ENCODE measurements at places on chromosomes 7 and 10.

- no peak for ATAC-seq
Measured at GRCh38 chr10:86449926-86450558, 71.5 kb downstream of the WAPL start.

DNA sequence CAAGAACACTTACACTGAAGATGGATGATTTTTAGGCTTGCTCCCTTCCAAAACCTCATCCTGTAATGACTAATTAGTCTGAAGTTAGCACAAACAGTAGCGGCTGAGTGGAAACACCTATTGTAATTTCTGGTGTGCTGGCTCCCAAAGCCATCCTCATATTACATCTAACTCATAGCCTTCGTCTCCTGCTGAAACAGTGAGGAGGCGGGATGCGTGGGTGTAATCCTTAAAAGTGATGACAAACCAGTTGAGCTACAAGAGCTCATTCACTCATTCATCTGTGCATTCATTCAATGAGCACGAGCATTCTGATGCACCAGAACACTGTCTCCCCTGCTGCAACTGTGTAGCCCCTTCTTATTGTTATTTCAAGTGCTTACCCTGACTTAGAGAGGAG, 235.3 kb downstream of the CALN1 start:
- ATAC-seq, result no peak

DNA sequence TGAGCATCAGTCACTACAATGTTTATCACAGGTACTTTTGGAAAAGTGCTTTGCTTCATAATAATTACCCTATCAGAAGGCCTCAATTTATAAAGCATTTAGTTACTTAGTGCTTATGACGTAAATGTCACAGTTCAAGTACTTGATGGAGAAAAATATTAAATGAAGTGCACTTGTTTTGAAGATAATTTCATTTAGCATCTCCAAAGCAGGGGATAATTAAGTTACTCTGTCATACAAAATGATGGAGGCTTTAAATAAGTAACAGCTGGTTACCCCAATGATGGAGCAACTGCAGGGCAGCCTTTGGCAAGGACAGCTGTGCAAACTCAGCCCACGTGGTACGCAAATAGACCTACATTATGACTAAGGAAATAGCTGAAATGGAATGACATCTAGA, 768.8 kb downstream of the GRM8 start:
- no peak for ATAC-seq

GRCh38 chr10:51700228-51700817, 928 bp upstream of the CSTF2T start:
- no peak for ATAC-seq

- no peak for ATAC-seq
Measured at GRCh38 chr7:94492601-94493000, 17.0 kb upstream of the CASD1 start.

DNA sequence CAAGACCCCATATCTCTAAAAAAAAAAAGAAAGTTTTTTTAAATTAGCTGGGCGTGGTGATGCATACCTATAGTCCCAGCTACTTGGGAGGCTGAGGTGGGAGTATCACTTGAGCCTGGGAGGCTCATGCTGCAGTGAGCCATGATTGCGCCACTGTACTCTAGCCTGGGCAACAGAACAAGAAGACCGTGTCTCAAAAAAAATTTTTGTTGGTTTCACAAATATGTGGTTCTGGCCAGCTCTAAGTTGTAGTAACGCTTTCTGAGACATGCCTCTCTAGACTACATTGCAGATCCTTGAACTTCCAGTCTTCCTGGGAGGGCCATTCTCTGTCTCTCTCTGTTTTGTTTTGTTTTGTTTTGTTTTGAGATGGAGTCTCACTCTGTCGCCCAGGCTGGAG, 24.6 kb upstream of the RHBDD2 start:
- no peak for ATAC-seq

DNA sequence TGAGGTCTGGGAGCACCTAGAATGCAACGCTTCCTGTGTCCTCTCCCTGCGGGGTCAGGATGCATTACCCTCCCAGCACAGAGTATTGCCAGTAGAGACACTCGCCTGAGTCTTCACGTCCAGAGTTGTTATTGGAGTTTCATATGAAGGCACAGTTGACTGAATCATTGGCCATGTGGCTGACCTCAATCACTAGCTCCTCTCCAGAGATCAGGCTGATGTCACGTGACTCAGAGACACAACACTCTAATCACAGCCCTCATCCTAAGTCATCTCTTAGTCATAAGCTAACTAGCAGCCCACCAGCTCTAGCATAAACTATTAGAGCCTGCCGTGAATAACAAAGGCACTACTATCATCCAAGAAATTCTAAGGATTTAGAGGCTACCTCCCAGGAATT, 107.8 kb downstream of the HECW1 start:
- no peak for ATAC-seq

- peak; percentile 95 for ATAC-seq
Measured at GRCh38 chr10:99906470-99906869, 103.3 kb downstream of the DNMBP start.

DNA sequence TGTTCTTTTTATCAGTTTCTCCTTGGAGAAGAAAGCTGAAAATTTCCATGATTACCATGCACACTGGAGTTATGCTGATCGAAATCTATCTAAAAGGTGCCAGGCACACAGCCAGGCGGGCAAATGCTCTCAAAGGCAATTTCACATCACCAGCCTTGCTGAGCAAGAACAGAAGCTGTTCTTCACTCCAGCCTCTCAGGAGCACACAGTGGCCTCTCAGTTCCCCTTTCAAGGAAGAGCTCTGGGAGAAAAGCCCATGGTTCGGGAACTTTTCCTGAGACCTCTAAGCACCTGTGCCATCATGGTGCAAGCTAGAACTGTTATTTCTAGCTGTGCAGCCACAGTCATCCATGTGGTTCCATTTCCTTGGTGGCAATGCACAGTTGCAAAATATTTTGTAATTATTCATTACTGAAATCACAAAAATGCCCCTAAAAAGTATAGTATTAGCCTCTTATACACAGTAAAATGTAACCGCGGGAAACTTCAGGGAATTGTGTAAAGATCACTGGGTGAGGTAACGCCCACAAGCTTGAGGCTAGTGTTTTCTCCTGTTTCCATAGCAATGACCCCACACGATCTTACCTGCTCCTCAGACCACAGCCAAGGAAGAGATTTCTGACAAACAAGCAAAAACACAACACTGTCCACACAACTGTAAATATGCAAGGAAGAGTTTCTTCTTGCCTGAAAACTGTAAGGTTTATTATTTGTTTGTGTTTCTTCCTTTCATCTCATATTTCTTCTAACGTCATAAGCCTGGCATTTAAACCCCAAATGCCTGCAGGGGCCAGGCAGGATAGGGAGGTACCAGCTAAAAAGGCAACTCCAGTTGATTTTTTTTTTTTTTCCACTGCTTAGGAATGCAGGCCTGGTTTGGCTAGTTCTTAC, 121.2 kb downstream of the FAM107B start:
- no peak for ATAC-seq

DNA sequence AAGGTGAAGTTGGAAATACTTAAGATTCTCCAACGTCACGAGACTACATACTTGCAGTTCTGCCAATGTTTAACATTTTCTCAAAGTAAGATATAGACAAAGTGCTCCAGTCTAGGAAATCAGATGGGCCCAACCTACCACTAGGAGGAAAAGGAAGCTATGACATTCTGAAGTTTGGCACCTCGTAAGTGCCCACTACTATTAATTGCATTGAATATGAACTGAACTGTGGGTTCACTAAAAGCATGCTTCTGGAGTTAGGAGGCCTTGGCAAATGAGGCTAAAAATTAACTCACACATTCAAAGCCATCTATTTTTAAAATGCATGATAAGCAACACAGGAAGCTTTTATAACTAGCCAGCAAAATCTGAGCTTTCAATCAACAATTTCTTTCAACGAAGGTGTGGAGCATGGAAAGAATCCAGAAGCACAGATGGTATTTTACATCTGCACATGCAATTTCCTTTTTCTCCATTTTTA, 149.7 kb downstream of the LRRTM3 start:
- no peak for ATAC-seq

GRCh38 chr10:129550076-129550475, 83.0 kb downstream of the MGMT start:
- no peak for ATAC-seq

GRCh38 chr10:593901-594457, 95.5 kb downstream of the DIP2C start:
- ATAC-seq, result no peak

DNA sequence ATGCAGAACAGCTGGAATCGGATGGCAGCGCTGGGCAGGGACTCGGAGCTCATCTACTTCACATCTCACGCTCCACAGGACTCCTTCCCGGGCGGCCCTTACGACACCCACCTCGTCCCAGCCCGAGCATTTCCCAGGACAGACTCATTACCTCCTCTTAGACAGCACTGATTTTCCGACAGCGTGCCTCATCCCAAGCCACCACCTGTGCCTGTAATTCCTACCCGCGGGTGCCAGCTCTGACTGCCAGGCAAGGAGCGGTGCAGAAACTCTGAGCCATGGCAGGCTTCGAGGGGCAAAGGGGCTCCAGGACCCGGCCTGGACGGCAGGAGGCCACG, 25.6 kb downstream of the GPER1 start:
- no peak for ATAC-seq

DNA sequence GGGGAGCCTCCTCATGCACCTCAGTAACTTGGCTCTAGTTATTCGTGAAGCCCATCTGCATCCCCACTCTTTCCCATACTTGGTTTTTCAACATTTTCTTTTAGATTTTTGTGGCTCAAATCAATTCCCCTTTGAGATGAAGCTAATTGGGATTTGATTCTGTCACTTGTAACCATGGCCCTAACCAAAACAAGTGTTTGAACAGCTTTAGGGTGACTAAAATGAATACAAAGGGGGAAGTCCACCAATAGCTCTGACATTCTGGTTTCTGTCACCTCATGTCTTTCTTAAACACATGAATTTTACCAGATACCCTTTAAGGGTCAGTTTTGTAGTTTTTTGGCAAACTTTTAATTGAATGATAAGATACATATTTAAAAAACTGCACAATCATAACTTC, 87.0 kb downstream of the PCGF5 start:
- no peak for ATAC-seq

DNA sequence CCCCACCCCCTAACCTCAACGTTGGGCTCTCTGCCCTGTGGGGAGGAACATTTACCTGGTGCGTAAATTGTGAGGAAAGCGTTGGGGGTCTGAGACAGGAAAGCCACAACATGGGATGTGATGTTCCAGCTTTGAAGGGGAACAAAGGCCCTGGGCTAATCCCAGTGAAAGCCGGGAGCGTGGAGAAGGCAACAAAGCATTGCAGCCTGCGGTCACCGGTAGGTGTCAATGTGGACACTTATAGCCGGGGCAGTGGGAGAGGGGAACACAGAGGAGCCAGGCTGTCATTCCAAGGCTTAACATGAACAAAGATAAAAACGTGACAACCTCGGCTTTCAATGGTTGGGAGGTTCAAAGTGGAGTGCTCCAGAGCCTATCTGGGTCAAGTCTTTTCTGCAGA, 12.7 kb downstream of the PTF1A start:
- ATAC-seq, result no peak

- no peak for ATAC-seq
Measured at GRCh38 chr7:131000873-131001272, 266.9 kb upstream of the KLF14 start.

DNA sequence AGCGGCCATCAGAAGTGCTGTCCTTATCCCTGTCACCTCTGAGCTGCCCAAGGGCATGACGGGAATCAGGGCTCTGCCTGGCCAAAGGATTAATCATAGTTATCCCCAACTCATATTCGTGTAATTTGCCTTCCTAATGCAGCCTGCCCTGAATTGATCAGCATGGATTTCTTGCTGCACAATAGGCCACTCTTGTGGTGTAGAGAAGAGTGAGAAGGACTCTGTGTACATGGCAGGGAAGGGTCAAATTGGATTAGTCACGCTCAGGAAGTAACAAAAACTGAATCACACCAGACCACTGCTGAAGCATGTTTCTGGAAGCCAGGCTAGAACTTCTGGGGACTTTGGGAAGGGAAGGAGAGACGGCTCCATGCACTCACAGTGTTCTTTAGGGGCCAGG, 227.0 kb downstream of the BUB3 start:
- ATAC-seq, result no peak

GRCh38 chr10:78963074-78964034, 105.4 kb upstream of the ZMIZ1 start:
- peak; percentile 67 for ATAC-seq

DNA sequence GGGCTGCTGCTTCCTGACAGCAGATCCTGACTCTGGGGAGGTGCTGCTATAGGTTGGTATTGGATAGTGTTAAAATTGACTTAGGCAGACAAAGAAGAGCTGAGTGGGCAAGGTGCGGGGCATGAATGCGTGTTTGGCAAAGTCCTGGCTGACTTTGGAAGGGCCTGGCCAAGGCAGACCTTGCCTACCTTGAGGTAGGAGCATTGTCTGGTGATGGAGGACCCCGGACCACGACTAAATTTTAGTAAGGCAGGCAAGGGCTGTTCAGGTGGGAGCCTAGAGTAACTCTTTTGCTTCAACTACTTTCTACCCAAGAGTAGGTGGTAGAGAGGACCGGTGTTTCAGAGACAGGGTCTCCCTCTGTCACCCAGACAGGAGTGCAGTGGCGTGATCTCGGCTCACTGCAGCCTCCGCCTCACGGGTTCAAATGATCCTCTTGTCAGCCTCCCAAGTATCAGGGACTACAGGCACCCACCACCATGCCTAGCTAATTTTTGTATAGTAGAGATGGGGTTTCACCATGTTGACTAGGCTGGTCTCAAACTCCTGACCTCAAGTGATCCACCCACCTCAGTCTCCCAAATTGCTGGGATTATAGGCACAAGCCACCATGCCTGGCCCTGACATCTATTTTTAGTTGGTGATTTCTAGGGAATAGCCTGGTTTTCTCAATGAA, 12.2 kb upstream of the LAT2 start:
- ATAC-seq, result no peak

DNA sequence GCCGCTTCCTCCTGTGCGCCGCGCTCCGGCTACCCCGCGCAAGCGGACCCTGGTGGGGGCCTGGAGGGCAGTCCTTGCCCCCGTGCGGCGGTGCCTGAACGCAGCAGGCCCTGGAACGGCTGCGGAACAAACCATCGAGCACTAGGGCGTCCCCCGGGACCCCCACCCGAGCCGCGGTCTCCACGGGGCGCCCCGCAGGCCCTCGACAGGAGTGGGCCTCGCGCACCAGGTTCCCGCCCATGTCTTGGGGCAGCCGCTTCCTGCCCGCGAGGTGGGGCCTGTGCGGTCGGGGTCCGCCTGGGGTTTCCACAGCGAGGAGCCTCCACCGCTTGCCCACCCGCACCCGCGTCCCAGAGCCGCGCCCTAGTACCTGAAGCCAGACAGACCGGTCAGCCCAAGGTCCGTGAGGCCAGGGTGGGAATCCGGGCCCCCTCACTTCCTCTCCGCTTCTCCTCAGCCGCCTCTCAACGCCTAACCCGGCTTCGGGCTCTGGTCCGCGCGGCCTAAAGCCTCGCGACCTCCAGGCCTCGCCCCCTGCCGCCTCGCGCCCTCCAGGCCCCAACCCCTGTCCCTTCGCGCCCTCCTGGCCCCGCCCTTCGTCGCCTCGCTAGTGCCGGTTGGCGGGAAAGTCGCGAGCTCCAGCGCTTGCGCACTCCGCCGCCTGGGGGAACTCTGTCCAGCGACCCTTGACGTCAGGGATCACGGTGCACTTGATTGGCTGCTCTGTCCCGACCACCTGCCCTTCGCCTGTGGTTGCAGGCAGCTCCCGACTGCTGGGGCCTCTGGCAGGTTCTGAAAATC, 7.0 kb upstream of the GBX1 start:
- no peak for ATAC-seq

- ATAC-seq, result no peak
Measured at GRCh38 chr7:3558400-3558799, 257.3 kb downstream of the SDK1 start.

GRCh38 chr10:110487411-110488331, 10.0 kb upstream of the DUSP5 start:
- peak; percentile 78 for ATAC-seq

GRCh38 chr10:8600192-8600591, 545.7 kb downstream of the GATA3 start:
- no peak for ATAC-seq
